CD4-positive, alpha-beta T cell treated with Interleukin-4 for 4 hours (primary cell): ENCODE measurements at places on chromosomes 11 and 22.

DNA sequence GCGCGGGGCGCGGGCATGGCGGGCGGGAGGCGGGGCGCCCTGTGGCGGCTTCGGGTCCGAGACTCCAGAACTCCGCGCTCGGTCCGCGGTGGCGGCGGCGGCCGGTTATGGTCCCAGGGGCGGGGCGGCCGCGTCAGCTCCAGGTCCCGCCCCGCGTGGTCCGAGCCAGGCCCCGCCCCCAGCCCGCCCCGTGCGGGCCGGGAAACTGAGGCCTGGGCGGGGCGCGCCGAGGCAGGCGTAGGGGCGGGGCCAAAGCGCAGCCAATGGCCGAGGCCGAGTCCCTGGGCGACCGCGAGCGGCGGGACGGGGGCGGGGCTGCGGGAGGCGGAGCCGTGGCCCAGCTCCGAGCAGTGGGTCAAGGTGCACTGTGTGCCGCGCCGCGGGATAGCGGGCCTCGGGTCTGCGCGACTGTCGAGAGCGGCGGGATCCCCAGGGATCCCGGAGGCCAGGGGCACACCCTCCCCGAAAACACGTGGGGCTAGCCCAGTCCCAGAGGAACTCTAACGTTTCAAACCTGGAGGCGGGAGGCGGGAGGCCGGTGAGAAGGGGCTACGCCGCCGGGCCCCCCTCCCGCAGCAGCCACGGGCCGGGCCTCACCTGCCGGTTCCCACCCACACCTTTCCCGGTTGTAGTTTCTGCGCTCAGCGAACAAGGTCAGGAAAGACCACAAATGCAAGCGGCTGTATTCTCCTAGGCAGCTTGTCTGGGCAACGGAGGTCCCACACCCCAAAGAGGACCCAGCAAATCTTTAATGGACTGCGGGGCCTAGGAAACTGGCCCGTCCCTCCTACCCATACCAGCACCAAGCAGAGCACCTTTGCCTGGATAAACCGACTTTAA, at the start of gene SLC25A1:
SLC25A1 (minus strand) TSS at position 80 of the 840 bp plus-strand sequence; CDS start at position 17, 63 bp downstream.
- DNase-seq, result peak; percentile 77

DNA sequence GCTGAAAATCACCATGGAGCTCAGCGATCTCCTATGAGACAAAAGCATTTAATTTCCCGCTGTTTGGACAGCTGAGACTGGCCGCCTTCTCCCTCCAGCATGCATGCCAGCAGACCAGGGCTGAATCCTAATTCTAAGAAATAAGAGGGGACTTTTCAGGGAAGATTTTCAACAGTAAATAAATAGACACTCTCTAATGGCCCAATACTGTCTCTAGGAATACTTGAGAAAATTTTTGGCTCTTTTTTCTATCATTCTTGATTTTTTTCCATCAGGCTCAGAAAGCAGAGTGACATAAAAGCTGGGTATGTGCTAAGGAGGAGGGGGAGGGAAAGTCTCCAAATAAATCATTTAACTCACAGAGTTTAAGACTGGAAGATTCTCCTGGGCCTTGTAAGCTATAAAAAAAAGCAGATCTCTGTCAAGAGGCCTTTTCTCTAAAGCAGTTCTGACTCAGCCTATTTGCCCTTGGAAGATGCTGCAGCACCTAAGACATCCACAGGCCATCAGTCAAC, 17.6 kb upstream of the SPON1 start:
- no peak for DNase-seq

DNA sequence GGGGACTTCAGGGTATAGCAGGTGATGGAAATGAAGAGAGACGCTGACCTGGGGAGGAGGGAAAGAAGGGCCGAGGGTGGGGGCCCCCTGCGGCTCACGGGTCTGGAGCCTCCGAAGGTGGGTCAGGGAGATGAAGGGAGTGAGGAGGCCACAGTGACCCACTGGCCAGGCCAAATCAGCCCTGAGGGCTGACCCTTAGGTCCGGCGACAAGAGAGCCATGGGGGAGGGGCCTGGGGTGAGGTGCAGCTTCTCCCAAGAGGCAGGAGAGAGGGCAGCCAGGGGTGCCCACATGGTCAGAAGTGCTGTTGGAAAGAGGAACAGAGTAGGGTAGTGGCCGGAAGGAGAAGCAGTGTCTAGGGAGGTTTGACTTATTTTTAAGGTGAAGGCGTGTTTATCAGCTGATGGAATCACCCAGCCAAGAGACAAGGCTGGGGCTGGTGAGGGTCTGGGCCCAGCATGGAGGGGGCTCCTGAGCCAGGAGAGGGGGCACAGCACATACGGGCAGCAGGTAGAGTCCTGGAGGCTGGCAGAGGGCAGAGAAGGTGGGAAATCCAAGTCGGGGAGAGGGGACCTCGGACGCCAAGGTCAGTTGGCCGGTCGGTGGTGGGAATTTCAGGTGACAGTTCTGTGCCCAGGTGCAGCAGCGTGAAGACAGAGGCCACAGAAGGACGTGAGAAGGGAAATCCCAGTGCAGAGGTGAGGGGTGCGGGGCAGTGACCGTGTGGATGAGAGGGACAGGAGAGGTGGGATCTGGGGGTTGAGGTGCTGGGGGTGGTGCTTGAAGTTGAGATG, 49.0 kb downstream of the LINC01488 start:
- DNase-seq, result no peak

- no peak for DNase-seq
These were observed 3.3 kb upstream of the KCNJ11 start for GRCh38 chr11:17391493-17392355.

DNA sequence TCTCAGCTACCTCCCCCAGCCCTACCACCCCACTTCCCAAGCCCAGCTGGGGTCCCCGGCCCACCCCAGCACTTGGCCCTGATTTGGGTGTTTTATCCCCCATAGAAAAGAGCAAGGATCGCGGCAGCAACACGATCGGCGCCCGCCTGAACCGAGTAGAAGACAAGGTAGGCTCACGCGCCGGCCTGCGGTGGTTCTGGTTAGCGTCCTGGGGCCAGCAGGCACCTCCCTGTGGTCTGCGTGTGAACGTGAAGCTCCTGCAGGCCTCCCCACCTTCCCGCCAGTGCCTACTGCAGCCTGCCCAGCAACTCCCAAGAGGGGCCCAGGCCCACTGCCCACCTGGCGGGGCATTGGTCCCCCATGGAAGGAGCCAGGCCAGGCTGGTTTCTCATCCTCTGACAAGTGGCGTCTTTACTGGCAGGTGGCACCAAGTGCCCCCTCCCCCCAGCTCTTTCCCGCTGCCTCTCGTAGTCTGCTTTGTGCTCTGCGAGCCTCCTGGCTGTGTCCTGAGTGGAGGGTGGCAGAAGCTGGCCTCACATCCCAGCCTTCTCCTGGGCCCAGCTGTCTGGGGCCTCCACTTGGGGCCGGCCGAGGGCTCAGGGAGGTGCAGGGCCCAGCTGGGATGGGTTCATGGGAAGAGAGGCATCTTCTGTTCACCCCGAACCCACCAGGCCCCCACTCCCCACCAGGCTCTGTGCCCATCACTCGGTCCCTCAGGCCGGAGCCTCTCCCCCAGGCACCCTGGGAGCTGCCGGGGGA, 78.3 kb upstream of the KCNQ1OT1 start:
- no peak for DNase-seq

GRCh38 chr11:102295045-102295444, 22.2 kb upstream of the BIRC3 start:
- no peak for DNase-seq

- DNase-seq, result no peak
These were observed 1110.4 kb upstream of the CCDC90B start for GRCh38 chr11:84396521-84396920.

GRCh38 chr11:103681855-103682254, 354.6 kb upstream of the DDI1 start:
- no peak for DNase-seq

DNA sequence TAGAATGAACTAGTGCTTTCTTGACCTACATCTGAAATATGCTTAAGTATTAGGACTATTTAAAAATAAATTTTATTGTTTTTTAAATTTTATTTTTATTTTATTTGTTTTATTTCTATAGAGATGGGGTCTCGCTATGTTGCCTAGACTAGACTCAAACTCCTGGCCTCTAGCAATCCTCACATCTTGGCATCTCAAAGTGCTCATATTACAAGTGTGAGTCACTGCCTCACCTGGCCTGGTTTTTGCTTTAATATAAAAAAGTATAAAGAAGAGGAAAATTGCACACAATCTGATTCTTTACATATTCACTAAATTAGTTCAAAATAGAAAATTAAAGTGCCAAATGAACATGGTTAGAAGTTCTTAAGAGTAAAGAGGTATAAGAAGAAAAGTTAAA, 37.5 kb downstream of the HEPHL1 start:
- DNase-seq, result no peak
